ENCODE measurements at places on chromosomes 2 and 18. TPM values are rescaled to one million over a fixed set of nuclear protein-coding genes. Genes with fewer than 3 reads are reported as not detected.

DNA sequence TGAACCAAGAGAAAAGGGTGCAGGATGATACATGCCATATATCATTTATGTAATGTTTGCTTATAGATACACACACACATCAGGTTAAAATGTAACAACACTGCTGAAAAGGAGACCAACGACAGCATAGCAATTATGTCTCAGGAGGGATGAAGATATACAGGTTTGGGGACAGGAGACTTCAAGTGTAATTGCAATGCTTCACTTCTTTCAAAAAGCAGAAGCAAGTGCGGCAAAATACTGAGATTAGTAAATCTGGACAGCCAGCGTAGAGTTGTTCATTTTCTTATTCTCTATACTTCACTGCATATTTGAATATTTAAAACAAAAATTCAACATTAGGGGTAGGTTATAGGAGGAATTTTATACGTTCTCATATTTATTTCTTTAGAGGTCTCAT is 87.2 kb downstream of the L3MBTL4 start:
- no peak for DNase-seq

DNA sequence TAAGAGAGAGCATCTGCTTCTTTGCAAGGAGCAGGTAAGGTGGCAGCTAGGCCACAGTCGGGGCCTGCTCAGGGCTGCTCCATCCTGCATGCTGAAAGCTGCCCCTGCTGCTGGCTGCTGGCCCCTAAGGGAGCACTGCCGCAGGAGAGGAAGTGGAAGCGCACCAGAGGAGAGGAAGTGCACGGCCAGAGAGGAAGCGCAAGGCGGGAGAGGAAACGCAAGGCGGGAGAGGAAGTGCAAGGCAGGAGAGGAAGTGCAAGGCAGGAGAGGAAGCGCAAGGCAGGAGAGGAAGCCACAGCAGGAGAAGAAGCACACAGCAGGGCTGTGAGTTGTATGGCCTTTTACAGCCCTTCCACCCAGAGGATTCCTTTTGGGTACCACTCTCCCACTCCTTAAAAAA is 539.0 kb upstream of the TNP1 start:
- no peak for DNase-seq

The COBLL1 gene
- 51.8 TPM for total RNA-seq

GRCh38 chr2:182980115-182980514 is 58.1 kb downstream of the NCKAP1 start:
- no peak for DNase-seq

The ATP8B1 gene
- 79.6 TPM for total RNA-seq

The ANKRD30BL gene
- total RNA-seq, result 0.26 TPM

The MTCL1 gene
- total RNA-seq, result 24.2 TPM

The KLF11 gene
- total RNA-seq, result 17.7 TPM
